Smooth muscle cell of trachea (primary cell): ENCODE measurements at places on chromosomes 12 and 14. TPM values are rescaled to one million over a fixed set of nuclear protein-coding genes. Genes with fewer than 3 reads are reported as not detected.

NFKBIA gene
- 52.5 and 126 TPM in 2 replicates for total RNA-seq

OR4K13 gene
- total RNA-seq, result not detected in 2 replicates

PAX9 gene
- total RNA-seq, result not detected in 2 replicates

COL2A1 gene
- total RNA-seq, result under 0.01 and 0.15 TPM in 2 replicates

MANSC4 gene
- total RNA-seq, result not detected in 2 replicates

KLRF2 gene
- not detected in 2 replicates for total RNA-seq

GPR65 gene
- under 0.01 TPM in 1 of 2 replicates, not detected in the other for total RNA-seq

GDF3 gene
- total RNA-seq, result not detected in 2 replicates

CLEC4C gene
- not detected in 2 replicates for total RNA-seq

LTBP2 gene
- total RNA-seq, result 165 and 248 TPM in 2 replicates

TAS2R9 gene
- not detected in 2 replicates for total RNA-seq

HSPA2 gene
- 2.5 and 2.8 TPM in 2 replicates for total RNA-seq

IFNG gene
- total RNA-seq, result not detected in 2 replicates

B4GALNT3 gene
- under 0.01 TPM in 1 of 2 replicates, not detected in the other for total RNA-seq

SCNN1A gene
- under 0.01 TPM in 1 of 2 replicates, not detected in the other for total RNA-seq

KLRC4 gene
- total RNA-seq, result not detected in 2 replicates

PTCSC3 gene
- total RNA-seq, result not detected in 2 replicates

TTC7B gene
- total RNA-seq, result 22.0 and 39.0 TPM in 2 replicates

TNS2 gene
- 62.3 and 128 TPM in 2 replicates for total RNA-seq

ART4 gene
- total RNA-seq, result 0.44 TPM in 1 of 2 replicates, not detected in the other

TUBA1A gene
- total RNA-seq, result 1,515 and 1,616 TPM in 2 replicates

LYSET gene
- total RNA-seq, result 6.0 and 6.6 TPM in 2 replicates

GLS2 gene
- under 0.01 and 0.73 TPM in 2 replicates for total RNA-seq

CDK17 gene
- 64.2 and 90.2 TPM in 2 replicates for total RNA-seq

TMEM229B gene
- total RNA-seq, result 0.29 and 2.0 TPM in 2 replicates

NOVA1 gene
- 7.9 and 20.8 TPM in 2 replicates for total RNA-seq

ARF3 gene
- total RNA-seq, result 37.1 and 45.2 TPM in 2 replicates
